ENCODE measurements at places on chromosomes 5 and 9.

DNA sequence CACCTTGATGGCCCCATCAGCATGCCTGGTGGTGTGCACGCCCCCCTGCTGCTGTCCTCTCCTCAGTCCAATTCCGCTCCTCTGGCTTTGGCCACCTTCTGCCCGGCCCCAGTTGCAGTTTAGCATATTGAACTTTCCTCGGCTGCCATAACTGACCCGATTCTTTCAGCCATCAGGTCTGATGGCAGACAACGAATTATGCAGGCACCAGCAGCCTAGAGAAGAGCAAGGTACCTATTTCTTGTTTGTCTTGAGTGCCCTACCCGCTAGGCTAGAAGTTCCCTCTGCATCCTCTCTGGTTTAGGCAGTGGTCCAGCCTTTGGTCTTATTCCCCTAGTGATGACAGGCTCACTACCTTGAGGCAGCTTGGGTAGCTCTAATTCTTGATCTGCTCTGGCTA, 43.0 kb upstream of the SLC25A51 start:
- DNase-seq, result no peak

DNA sequence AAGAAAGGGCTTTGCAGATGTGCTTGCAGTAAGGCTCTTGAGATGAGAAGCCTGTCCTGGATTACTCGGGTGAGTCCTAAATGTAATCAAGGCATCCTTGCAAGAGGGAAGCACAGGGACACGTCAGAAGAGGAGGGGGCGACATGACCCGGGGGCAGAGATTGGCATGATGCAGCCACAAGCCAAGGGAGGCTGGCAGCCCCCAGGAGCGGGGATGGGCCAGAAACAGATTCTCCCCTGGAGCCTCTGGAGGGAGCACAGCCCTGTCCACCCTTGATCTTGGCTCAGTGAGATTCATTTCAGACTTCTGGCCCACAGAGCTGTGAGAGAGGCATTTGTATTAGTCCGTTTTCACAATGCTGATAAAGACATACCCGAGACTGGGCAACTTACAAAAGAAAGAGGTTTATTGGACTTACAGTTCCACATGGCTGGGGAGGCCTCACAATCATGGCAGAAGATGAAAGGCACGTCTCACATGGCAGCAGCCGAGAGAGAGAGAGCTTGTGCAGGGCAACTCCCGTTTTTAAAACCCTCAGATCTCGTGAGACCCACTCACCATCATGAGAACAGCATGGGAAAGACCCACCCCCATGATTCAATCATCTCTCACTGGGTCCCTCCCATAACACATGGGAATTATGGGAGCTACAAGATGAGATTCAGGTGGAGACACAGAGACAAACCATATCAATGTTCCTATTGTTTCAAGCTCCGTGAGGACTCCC, 76.1 kb downstream of the ADAMTS2 start:
- no peak for DNase-seq

DNA sequence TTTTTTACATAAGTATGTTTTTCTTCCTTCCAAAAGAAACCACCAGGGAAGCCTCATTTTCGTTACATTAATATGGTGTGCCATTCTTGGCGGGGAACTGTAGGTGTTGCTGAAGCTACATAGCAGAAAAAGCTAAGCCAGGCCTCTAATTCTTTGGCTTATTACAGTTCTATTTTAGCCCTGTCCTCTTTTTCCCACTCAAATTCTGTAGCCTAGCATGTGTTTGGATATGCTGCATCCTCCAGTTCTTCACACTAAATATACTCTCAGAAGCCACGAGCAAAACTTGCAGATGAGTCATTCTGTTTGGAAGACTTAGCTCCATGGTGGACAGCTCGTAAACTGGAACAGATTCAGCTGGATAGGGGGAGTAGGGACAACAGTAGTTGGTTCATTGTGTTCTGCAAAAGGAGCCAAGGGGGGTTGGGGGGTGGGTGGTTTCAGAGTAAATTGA, 369.4 kb downstream of the TMEM161B start:
- no peak for DNase-seq

GRCh38 chr5:64649512-64649911, 40.8 kb upstream of the SHISAL2B start:
- DNase-seq, result no peak

DNA sequence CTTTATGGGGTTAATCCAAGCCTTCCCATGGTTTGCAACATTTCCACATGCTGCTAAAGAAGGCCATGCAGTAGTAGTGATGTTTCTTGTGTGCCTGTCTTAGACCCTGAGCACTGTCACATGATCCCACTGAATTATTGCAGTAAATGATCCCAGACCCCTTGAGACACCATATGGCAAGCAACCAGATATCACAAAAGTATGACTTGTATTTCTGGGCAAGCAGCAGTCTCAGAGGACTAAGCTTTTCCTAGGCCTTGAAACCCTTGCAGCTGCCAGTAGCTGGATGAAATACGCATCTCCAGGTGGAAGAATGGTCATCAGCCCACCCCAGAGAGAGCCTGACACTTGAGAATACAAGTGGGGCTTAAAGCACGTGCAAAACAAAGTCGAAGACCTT, 41.8 kb downstream of the CDO1 start:
- DNase-seq, result peak; percentile 49

- DNase-seq, result no peak
These were observed 277.3 kb downstream of the FSTL4 start for GRCh38 chr5:133334796-133335639.

DNA sequence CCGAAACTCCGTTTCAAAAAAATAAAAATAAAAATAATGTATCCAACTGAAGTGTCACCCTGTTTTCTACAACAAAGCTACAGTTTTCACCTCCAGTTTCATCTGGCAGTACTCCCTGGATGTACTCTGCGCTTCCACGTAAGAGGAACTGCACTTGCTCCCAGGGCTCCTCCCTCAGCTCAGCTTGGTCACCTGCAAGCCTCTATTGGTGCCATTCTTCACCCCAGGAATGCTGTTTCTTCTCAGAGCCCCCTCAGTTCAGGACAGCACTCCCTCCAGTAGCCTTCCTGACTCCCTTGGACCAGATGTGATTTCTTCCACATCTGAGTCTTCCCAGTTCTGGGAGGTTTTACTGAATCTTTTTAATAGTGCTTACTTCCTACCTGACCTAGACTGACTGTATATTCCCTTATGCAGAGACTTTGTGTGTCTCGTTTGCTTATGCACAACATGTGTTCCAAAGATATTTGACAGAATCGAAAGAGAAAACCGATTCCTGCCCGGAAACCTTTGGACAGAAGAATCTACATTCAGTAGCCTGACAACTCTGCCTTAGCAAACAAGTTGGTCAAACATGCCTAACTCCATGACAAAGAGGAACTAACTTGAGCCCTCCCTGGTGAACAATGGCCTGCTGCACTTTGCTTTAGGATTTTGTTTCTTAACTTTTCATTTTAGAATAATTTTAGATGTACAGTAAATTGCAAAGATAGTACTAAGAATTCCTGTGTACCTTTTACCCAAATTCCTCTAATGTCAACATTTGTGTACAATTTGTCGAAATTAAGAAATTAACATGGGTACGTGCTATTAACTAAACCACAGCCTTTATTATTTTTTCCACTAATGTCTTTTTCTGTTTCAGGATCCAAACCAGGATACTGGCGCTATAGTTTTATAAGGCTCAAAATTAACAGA, 814 bp downstream of the CCDC125 start:
- DNase-seq, result no peak

- DNase-seq, result peak; percentile 33
These were observed 436.7 kb downstream of the ZSWIM6 start for GRCh38 chr5:61768692-61769281.

All from DMS 273 treated with DMSO at 0.1 percent for 48 hours (cell line).